ENCODE measurements at places on chromosomes 1 and 21.

GRCh38 chr1:20575541-20576336, 13.2 kb upstream of the CDA start:
- DNase-seq = no peak

DNA sequence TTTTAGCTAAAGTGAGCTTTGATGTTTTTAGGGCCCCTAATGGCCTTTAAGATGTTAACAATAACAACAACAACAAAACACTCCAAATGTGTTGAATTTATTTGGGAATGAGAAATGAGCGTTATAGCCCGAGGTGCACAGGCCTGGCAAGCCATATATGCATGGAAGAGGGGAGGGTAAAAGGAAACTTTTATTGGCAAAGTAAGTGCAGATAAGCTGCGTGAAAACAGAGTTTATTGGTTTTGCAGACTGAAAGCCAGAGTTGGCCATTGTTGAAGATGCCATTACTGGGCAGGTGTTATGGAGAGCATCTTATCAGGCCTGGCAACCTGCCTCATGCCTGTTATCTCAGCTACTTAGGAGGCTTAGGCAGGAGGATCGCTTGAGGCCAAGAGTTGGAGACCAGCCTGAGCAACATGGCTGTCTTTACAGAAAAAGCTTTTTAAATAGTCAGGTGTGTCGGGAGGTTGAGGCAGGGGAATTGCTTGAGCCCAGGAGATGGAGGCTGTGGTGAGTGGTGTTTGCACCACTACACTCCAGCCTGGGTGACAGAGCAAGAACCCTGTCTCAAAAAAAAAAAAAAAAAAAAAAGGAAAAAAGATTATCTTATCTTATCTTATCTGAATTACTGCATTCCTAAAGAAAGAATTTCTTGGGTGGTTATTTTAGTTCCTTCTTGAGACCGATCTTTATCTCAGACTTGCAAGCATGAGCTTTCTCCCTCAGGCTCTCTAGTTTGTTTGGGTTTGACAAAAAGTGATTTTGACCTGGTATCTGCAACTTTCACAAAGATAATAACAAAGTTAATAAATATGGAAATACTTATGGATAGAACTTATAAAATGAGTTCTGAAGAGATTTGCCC, 1.7 kb downstream of the PATJ start:
- no peak for DNase-seq

DNA sequence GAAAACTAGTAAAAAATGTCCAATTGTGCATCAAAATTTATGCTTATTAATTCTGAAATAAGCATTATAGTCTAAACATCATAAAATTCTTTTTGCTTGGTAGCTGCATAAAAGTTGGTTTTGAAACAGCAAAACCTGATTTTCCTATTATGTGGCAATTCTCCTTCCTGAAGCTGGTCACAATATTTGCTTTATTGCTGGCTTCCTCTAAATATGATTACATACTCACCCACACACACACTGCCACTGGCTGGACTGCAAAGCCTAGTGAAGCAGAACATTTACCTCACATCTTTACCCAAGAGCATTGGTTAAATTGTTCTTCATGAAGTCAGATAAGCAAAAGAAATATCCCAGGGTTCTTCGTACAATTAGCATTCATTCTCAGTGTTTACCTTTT, 103.0 kb downstream of the NR5A2 start:
- DNase-seq = no peak

- no peak for DNase-seq
These were observed 24.1 kb upstream of the RNF19B start for GRCh38 chr1:32988665-32989064.
